ENCODE measurements at places on chromosomes 4 and X.
A peak's percentile ranks its signal among the peaks of the same experiment; 100 is the strongest.

GRCh38 chrX:49310371-49310770 is 6.9 kb downstream of the GAGE10 start:
- DNase-seq = no peak

DNA sequence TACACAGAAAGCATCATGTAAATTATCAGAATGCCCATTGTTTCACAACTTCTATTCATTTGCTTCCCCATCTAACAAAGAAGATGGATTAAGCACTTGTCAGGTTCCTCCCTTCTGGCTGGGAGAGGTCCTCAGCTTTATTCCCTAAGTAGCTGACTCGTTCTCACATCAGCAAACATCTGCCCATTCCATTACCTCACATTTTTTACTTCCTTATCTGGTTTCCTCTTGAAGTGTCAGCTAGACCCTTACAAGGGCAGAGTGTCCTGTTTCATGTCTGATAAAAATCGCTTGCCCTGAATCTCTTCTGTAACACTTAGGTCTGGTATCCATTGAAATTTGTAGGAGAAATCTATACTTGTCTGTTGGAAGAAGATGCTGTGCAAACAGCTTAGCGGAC is 34.7 kb downstream of the TMPRSS11A start:
- no peak for DNase-seq

DNA sequence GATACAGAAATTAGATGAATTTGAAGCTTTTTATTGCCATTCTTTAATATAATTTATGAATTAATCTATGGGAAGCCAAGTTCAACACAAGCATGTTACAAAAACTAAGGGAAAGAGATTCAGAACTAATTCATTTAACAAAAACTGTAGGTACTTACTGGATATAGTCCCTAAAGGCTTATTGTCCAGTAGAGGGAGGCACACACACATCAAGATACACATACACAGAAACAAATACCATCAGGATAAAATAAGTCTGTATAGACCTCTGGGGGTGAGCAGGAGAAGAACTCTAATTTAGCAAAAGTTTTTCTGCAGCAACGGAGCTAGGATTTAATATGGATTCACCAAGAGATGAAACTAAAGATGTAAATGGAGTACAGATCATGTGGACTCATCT is 83.0 kb upstream of the IL13RA1 start:
- DNase-seq = no peak

GRCh38 chr4:80076681-80077080 is 3.7 kb upstream of the ANTXR2 start:
- no peak for DNase-seq

- DNase-seq = no peak
Measured at GRCh38 chrX:135389717-135390116, 32.0 kb upstream of the SMIM10L2A start.

GRCh38 chr4:5213087-5213595 is 161.9 kb downstream of the STK32B start:
- no peak for DNase-seq

GRCh38 chr4:93646233-93646930 is 182.2 kb upstream of the ATOH1 start:
- no peak for DNase-seq

DNA sequence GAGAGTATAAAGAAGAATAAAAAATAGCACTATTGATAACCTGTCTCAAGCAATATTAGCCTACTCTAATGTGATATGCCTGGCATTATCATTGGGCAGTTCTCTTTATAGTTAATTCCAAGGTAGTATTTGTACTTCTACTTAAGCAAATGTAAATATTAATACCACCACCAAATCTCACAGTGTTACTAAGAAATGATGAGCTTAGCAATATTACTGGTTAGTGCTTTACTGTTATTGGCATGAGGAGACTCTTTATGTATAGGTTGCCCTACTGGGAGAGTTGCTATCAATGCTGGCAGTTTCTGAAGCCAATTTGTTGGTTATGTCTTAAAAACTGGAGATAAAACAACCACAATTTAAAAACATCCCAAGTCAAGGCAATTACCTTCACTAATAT is 155.7 kb downstream of the CDS1 start:
- no peak for DNase-seq

DNA sequence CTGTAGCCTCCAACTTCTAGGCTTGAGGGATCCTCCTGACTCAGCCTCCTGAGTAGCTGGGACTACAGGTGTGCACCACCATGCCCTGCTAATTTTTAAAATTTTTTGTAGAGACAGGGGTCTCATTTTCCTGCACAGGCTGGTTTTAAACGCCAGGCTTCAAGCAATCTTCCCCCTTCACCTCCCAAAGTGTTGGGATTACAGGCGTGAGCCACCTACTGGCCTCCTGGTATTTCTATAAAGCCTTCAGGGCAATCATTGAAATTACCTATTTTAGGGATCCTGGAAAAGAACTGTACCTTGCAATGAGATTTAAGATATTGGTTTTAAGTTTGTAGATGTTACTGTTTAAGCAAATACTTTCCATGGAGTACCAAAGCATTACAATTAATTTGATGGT is 13.5 kb upstream of the PLS3 start:
- DNase-seq = no peak

GRCh38 chrX:4932790-4933189 is 1219.3 kb upstream of the PRKX start:
- DNase-seq = no peak

- DNase-seq = peak; percentile 58
Measured at GRCh38 chr4:56410247-56411062, 23.2 kb upstream of the AASDH start.

GRCh38 chr4:24279469-24279868 is 304.9 kb downstream of the DHX15 start:
- no peak for DNase-seq

DNA sequence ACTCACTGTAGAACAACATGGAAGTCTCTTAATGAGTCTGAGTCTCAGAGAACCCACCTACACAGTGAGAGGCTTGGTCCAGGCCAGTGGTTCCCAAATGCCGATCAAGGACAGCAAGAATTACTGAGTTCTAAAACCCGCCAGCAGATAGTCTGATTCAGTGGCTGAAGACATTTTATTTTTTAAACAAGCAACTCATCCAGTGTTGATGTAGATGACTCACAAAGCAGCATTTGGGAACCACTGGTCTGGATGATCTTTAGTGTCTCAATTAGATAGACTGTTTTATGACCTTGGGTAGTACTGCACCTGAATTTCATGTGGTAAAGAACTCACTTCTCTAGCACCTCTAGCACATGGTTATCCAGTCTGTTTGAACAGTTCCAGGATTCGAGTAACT is 193.6 kb downstream of the FBXW7 start:
- no peak for DNase-seq

GRCh38 chr4:36226430-36227227 is 17.7 kb downstream of the ARAP2 start:
- DNase-seq = no peak

- no peak for DNase-seq
Measured at GRCh38 chrX:77446029-77446585, 1.1 kb upstream of the FGF16 start.

GRCh38 chr4:108033348-108033747 is 43.7 kb downstream of the HADH start:
- DNase-seq = no peak

All from activated CD4-positive, alpha-beta T cell treated with anti-CD3 and anti-CD28 coated beads, Interleukin-2, amount 50 U/mL, for 16 hours (primary cell).